ENCODE measurements at places on chromosomes 13 and 19.

GRCh38 chr13:29587645-29588044 is 7.8 kb downstream of the SLC7A1 start:
- no peak for DNase-seq

DNA sequence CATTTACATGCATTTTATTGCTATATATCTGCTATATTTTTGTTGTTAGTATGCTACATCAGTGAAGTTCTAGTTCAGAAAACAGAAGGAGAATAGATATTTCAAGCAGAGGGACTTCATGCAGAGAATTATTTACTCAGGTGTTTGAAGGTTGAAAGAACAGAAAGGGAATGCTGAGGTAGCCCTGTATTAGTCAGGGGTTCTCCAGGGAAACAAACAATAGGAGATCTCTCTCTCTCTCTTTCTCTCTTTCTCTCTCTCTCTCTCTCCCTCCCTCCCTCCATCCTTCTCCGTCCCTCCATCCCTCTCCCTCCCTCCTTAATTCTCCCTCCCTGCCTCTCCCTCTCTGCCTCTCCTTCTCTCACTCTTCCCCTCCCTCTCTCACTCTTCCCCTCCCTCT is 114.3 kb upstream of the TDRD3 start:
- DNase-seq, result no peak

DNA sequence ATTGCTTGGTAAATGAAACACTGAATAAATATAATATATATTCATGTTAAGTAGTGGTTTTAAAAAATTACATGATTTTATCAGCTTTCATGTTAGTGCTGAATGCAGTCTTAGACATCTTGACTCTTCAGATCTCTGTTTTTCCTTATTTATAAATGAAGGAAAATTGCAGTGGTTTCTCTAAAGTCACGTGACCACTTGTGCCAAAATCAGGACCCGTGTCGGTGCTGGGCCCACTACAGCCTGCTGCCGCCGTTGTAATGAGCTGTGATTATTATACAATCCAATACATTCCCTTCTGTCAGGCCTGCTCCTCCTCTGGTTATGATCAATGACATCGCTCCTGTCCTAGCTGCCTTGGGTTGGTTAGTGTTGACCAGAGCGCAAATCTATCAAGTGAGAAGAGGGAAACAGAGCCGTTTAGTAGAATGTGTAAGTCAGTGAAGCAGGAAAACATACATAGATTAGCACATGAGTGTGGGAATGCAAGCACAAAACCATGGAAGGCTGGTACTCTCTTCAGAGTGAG is 88.2 kb downstream of the AKAP11 start:
- no peak for DNase-seq

DNA sequence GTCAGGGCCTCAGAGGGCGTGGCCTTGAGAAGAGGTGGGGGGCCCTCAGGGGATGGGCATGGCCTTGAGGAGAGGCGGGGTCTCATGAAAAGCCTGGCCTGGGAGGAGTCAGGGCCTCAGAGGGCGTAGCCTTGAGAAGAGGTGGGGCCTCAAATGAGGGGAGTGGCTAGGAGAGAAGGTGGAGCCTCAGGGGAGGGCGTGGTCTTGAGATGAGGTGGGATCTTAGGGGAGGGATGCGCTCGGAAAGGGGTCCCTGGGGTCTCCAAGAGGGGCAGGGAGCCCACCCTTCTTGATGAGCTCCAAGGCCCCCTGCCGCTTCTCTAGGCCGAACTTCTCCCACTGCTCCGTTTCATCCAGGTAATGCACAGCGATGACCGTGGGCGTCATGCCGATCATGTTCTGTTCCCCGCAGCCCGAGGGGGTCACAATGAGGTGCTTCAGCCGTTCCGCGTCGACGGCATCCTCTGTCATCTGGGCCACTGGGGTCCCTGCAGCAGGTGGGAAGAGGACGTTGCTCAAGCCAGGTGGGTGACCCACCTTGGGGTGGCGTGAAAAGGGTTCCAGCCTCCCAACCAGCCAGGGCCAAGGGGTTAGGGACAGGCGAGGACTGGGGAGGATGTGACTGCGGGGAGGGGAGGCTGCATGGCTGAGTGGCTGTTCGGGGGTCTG is 24.3 kb upstream of the TNFSF14 start:
- no peak for DNase-seq

DNA sequence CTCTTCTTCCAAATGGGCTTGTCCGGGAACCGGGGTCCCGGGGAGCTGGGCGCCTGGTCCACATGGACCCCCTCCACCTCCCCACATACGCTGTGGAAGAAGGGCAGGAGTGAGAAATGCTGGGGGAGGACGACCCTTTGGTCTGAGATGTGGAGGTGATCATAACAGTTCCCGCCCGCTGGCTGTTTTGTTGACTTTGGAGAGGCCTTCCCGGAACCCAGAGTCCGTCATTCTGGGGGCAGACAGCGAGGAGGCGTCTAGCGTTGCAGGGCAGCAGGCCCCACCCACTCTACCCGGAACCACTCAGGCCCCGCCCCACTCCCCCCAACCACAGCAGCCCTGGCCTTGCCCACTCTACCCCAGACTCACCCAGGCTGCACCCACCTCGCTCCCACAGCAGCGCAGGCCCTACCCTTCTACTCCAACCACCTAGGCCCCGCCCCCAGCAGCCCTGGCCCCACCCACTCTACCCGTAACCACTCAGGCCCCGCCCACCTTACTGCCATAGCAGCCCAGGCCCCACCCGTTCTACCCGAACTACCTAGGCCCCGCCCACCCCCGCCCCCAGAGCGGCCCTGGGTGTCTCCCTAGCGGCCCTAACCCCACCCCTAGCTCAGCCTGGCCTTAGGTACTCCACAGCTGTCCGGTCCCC is 7.1 kb downstream of the GPR108 start:
- DNase-seq, result peak; percentile 59

Measured in activated CD4-positive, CD25-positive, alpha-beta regulatory T cell treated with anti-CD3 and anti-CD28 coated beads, Interleukin-2, amount 50 U/mL, for 72 hours (primary cell).